ENCODE measurements at places on chromosomes 4 and X. TPM values are rescaled to one million over a fixed set of nuclear protein-coding genes. Genes with fewer than 3 reads are reported as not detected.
A peak's percentile ranks its signal among the peaks of the same experiment; 100 is the strongest.

The ALB gene
- not detected for total RNA-seq

The LUZP4 gene
- not detected for total RNA-seq

The MAOA gene
- 5.2 TPM for total RNA-seq

The DCAF8L2 gene
- total RNA-seq = not detected

DNA sequence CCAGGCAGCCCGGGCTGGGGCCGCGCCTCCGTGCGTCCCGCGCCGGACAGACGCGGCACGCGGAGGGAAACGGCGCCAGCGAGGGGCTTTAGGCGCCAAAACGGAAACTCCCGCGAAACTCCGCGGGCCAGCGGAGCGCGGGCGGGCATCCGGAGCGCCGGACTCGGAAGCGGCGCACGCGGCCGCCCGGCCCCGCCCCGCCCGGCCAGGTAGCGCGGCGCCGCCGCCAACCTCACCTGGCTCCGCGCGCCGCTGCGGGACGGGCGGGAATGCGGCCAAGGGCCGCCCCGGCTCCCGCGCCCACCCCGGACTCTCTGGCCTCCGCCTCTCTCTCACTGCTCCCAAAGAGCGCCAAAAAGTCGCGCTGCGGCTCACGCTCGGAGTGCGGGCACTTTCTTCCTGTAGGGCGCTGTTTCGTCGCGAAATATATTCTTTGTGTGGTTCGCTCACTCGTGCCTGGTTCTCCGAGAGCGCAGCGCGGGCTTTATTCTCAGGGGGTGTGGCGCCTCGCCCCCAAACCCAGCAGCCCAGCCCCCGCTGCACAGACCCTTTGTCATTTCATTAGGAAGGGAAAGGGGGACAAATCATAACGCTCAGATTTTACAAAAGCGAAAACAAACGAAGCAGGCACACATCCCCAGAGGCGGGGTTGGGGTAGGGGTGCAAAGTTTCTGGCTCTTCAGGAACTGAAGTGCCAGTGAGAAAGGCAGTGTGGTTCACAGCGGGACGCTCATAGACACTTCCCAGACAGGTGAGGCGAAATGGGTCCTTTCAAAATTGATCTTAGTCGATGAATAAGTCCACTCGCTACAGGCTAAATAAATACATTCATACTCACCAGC, 961 bp upstream of the MBNL3 start:
- DNase-seq = peak; percentile 56

- DNase-seq = no peak
Measured at GRCh38 chr4:146285037-146285436, 70.7 kb downstream of the REELD1 start.

DNA sequence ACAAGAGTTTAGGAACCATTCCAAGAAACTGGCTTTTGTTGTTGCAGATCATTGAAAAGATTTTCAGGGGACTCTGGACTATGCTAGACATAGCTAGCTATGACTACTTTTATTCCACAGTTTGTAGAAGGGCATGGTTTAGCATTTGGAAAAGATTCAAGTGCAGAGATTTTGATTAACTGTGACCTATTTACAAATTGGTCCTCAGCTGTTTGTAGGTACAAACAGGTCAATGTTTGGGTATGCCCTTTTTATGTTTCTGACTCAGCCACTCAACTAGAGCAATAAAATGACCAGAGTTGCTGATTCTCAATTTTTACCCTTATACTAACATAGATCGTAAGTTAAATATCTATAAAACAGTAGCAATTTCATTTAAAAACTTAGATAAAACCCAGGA, 46.7 kb downstream of the IGFBP7 start:
- no peak for DNase-seq

- DNase-seq = no peak
Measured at GRCh38 chrX:69311936-69312670, 146.8 kb upstream of the PJA1 start.

DNA sequence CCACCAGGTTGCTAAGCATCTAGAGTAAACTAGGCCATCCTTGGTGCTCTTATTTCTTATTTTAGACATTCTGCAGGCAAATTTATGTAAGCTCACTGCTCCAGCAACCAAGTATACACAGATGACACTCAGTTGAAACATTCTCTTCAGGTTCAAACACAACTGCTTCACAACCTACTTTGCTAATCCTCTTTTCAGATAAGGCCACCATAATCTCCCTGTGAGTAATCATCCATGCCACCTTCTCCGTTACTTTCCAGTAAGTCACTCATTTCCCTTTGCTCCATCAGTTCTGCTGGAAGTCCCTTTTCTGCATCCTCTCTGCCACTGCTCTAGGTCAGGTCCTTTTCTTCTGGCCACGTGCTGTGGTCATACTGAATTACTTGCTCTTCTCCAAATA, 120.2 kb upstream of the WDFY3 start:
- no peak for DNase-seq

- no peak for DNase-seq
Measured at GRCh38 chr4:44662623-44663005, 11.2 kb upstream of the YIPF7 start.

DNA sequence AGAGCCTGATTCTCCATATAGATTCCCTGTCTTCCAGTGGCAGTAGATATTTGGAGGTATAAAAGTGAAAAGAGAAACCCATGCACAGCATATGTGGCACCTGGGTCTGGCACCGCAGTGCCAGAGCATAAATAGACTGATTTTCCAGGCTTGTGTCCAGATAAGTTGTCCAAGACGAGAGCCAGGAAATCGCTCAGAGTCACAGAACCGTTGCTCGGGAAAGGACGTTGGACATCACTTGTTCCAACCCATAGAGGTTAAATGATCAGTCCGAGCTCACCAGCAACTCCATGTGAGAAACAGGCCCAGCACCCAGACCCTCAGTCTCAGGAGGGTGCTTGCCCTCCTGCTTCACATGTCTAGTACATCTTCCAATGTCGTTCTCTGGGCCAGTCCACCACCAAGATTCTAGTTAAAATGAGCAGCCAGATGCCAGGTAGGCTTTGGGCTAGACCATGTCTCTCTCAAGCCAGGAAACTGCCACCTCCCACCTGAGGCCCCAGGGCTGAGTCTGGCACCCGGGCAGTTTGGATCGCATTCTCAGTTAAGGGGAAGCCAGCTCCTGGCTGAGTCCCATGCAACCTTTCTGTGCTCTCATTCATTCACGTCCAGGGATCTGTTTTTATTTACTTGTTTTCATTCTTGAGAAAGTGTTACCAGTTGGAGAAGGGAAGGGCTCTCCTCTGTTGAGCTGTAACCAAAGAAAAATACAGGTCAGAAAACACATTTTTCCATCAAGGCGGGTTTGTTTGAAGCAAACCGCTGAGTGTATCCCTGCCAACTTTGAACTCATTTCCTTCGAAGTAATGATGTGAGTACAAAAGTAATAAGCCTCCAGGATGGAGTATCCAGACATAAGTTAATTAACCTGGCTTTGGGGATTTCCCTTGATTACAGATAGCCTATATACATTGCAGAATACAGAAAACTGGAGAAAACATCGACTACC, 91.7 kb downstream of the PHOX2B start:
- DNase-seq = no peak

- no peak for DNase-seq
Measured at GRCh38 chr4:101280866-101281600, 66.3 kb downstream of the PPP3CA start.

- no peak for DNase-seq
Measured at GRCh38 chr4:143701365-143701764, 890 bp upstream of the FREM3 start.

DNA sequence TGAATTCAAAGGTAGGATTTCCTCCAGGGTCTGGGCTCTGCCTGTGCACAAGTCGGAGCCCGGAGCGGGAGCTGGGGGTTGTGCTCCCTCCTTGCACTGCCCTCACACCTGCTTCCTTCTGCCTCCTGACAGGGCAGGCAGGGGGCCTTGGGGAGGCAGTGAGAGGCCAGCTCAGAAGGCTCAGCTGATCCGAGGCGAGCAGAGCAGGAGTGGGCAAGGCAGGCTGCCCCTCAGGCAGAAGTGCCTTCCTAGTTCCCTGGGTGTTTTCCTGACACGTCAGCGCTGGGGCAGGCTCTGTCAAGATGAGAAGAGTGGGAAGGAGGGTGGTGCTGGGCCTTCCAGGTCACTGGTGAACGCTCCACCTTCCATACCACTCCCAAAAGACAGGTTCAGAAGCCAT, 5.5 kb upstream of the IRAK1 start:
- no peak for DNase-seq

DNA sequence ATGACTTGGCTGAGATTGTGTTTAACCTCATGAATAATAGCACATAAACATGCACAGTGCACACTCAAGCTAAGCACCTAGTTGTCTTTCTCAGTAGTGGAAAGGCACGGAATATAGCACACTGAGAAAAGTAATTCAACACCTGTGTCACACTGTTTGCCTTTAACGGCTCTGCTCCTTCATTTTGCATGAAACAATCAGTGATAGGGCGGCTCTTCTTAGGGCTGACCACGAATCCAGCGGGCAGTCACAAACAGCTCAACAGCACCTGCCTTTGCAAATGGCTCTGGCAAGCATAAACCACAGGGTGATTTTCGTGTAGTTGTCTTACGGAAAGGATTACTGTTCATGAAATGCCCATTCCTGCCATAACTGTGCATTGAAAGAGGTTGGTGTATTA, 954.0 kb upstream of the TENM3 start:
- DNase-seq = no peak

Data from GM23338 (cell line).